ENCODE measurements at places on chromosomes 7 and 10. TPM values are rescaled to one million over a fixed set of nuclear protein-coding genes. Genes with fewer than 3 reads are reported as not detected.
A peak's percentile ranks its signal among the peaks of the same experiment; 100 is the strongest.

The AKR1E2 gene
- total RNA-seq, result 16.2 TPM

The GLI3 gene
- total RNA-seq, result 9.2 TPM

The HTR7 gene
- 3.5 TPM for total RNA-seq

DNA sequence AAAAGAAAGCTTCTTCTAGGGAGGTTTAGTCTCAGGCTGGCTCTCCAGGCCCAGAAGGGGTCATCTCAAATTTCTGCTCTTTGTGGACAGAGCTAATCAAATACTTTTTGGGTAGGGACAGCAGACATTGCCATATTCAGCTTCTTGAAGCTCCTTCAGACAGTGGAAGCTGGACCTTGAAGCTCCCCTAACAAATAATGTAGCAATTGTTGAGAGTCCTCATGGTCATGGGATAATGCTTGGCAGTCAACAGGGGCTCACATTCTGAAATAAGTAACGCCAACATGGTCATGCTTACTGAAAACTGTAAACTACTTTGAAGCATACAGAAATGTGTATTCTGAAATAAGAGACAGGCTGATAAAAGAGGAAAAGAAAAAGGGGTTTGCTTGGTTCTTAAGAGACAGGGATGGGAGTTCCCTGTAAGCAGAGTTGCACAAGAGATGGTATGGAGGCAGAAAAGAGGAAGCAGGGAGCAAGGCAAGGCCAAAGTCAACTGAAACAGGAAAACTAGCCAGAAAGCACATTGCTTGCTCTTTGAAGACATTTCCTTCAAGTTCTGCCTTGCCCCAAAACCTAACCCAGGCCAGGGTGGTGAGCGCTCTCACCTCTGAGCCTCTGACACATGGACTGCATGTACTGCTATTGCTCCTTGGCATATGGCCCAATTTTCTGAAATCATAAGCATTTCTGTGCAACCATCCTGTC is 53.1 kb upstream of the KMT2E start:
- peak; percentile 66 for DNase-seq
- H3K27ac ChIP-seq, result peak overlapping the region; percentile 45
- H3K4me3 ChIP-seq, result no peak overlapping the region
- peaks cover 6% of the 10 kb centered on the region for H3K4me1 ChIP-seq
- H3K27me3 ChIP-seq, result no peaks in the 10 kb centered on the region

DNA sequence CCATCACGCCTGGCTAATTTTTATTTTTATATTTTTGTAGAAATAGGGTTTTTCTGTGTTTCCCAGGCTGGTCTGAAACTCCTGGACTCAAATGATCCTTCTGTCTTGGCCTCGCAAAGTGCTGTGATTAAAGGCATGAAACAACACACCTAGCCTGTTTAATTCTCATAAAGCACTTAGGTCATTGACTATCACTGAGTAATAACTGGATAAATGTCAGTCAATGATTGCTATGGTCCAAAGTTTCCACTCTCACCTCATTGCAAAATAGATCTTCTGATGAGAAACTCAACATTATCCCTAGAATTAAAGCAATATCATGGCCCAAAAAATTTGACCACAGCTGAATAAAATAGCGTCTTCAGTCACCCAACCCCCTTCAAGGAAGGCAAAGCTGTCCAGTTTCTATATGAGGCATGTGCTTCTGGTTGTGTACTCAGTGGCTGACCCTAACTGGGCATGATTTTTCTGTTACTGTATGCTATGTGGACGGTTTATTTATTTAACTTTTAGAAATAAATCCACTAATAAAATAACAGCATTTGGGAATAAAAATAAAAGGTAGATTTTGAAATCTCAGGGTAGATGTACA is 86.5 kb upstream of the LRRN3 start:
- no peak for DNase-seq
- no peak overlapping the region for H3K4me3 ChIP-seq
- H3K36me3 ChIP-seq, result no peaks in the 10 kb centered on the region
- H3K4me1 ChIP-seq, result no peaks in the 10 kb centered on the region

DNA sequence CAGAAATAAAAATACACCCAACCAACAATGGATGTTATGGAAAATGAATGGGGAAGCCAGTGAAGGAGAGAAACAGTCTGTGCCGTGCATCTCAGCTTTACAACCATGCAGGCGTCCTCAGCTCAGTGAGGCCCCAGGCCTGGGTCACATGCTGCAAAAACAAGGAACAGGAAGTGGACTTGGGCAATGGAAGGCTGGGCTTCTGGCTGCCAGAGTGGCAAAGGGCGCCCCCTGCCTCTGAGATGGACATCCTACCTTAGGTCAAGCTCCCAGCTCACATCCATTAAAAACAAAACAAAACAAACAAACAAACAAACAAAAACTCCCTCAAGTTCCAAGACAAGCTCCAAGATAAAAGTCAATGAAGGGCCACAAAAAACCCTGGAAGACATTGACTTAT is 54.7 kb upstream of the AFAP1L2 start:
- no peak overlapping the region for H3K4me3 ChIP-seq
- H3K27ac ChIP-seq, result no peak overlapping the region
- no peaks in the 10 kb centered on the region for H3K27me3 ChIP-seq
- DNase-seq, result no peak
- H3K4me1 ChIP-seq, result no peaks in the 10 kb centered on the region

DNA sequence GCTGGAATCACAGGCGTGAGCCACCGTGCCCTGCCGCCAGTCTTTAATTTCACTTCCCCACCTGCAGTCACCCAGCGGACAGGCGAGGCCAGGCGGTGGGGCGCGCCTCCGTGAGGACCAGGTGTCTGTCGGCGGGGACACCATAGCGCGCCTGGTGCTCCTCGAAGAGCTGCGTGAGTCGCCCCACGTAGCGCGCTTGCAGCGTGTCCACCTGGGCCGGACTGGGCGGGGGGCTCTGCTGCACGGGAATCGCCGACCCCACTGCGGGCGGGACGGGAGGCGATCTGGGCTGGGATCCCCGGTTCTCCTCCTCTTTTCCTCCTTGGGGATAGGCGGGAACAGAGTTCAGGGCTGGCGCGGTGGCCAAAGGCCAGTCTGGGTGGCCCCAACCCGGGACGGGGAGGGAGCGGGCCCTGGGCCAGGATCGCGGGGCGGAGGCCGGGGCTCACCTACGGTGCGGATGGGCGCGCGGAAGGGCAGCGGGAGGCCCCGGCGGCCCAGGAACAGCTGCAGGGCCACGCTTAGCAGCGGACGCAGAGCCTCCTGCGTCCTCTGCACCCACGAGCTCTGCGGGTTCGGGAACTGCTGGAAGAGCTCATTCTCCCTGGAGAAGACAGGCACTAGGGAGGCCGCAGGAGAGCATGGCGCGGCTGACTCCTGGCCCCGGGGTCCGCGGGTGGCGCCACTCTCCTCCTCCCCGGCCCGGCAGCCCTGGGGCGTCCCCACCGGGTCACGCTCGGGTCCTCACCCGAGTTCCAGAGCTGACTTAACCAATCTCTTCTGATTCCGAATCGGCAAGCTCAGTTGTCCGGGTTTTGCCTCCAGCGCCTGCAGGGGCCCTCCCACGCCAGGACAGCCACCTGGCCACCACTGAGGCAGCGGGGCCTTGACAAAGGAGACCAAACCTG is 1.1 kb upstream of the MOGAT3 start:
- no peak overlapping the region for H3K27ac ChIP-seq
- H3K4me1 ChIP-seq, result peaks cover 5% of the 10 kb centered on the region
- DNase-seq, result no peak
- no peaks in the 10 kb centered on the region for H3K36me3 ChIP-seq

- DNase-seq, result no peak
- H3K4me3 ChIP-seq, result no peak overlapping the region
- H3K36me3 ChIP-seq, result no peaks in the 10 kb centered on the region
- no peaks in the 10 kb centered on the region for H3K4me1 ChIP-seq
Observed at GRCh38 chr7:130279906-130280305, 13.1 kb upstream of the CPA4 start.

DNA sequence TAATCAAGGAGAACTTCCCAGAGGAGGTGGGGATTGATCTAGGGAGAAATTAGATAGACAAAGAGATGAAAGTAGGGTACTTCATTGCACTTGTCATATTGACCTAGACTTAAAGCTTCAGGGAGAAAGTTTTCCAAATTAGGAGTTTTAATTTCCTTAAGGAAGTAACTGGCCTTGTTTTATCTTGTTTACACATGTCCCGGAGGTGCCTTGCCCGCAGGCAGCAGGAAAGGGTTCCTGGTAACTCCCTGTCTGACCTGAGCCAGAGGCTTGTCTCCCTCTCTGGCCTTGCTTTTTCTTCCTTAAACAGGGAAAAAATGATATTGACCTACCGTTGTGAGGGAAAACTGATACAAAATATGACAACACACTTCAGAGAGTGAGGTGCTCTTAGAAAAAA is 181.6 kb downstream of the EVX1 start:
- H3K36me3 ChIP-seq, result no peaks in the 10 kb centered on the region
- H3K27me3 ChIP-seq, result no peaks in the 10 kb centered on the region
- H3K4me1 ChIP-seq, result no peaks in the 10 kb centered on the region
- peak; percentile 54 for DNase-seq
- no peak overlapping the region for H3K4me3 ChIP-seq

GRCh38 chr10:9635691-9636090 is 1382.0 kb upstream of the CELF2 start:
- DNase-seq, result no peak
- H3K4me3 ChIP-seq, result no peak overlapping the region
- H3K4me1 ChIP-seq, result no peaks in the 10 kb centered on the region
- H3K27me3 ChIP-seq, result no peaks in the 10 kb centered on the region
- no peaks in the 10 kb centered on the region for H3K36me3 ChIP-seq

DNA sequence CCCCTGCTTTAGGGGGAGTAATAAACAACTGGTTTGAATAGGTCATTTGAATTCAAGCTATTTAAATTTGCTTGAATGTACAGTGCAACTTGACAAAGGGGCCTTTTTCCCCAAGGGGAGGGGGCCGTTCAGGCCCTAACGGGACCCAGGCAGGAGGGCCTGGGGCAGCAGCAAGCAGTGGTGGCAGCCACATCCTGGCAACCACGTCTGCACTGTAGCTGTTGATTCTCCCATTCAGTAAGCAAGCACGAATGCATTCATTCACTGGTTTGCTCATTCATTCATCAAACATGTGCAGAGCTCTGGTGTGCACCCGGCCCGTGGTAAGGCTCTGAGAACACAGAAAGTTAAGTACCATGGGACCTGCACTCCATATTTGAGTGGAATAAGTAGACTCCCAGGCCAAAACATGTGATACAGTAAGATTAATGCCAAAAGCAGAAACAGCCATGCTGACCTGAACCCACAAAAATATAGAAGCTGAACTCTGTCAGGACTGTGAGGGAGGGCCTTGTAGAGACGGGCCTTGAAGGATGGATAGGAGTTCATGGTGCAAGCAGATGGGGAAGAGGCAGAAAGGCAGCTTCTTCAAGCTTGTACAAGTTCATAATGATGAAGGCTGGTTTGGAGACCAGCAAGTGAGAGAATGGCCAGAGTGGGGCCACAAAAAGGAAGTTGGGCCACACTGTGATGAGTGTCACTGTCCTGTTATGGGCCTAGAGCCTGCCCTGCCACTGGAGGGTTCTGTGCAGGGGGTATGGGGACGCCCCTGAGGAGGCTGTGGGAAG is 29.3 kb upstream of the C10orf53 start:
- no peaks in the 10 kb centered on the region for H3K36me3 ChIP-seq
- H3K4me3 ChIP-seq, result no peak overlapping the region
- DNase-seq, result no peak
- H3K4me1 ChIP-seq, result no peaks in the 10 kb centered on the region
- H3K27ac ChIP-seq, result no peak overlapping the region

- no peaks in the 10 kb centered on the region for H3K4me1 ChIP-seq
- no peaks in the 10 kb centered on the region for H3K36me3 ChIP-seq
- peaks cover 56% of the 10 kb centered on the region for H3K27me3 ChIP-seq
- DNase-seq, result peak; percentile 48
- H3K27ac ChIP-seq, result no peak overlapping the region
Observed at GRCh38 chr10:129971381-129972144, 7.5 kb upstream of the EBF3 start.

DNA sequence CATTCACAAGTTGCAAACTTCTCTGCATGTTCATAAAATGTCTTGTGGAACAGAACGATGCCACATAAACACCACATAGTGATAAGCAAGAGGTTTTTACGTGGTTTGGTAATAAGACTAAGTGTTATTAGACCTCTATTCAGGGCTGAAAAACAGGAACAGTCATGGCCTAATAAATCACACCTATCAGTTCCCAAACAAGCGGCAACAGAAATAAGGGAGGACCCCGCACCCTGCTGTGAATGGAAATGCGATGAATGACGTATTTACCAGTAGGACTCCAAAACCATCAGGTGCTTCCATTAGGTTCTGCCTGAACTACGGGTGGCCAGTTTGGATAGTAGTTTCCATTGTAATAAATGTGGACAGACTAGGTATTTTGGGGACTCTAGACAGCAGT is 129.1 kb downstream of the TAX1BP1 start:
- no peaks in the 10 kb centered on the region for H3K27me3 ChIP-seq
- no peak overlapping the region for H3K4me3 ChIP-seq
- no peaks in the 10 kb centered on the region for H3K4me1 ChIP-seq
- H3K27ac ChIP-seq, result no peak overlapping the region

- no peak overlapping the region for H3K4me3 ChIP-seq
- no peaks in the 10 kb centered on the region for H3K27me3 ChIP-seq
- peak; percentile 61 for DNase-seq
Observed at GRCh38 chr10:92757066-92757710, 67.4 kb downstream of the HHEX start.

- H3K27ac ChIP-seq, result no peak overlapping the region
- no peak for DNase-seq
- no peaks in the 10 kb centered on the region for H3K4me1 ChIP-seq
- H3K4me3 ChIP-seq, result no peak overlapping the region
- no peaks in the 10 kb centered on the region for H3K36me3 ChIP-seq
Observed at GRCh38 chr10:123743441-123744223, 77.5 kb downstream of the GPR26 start.

- no peak overlapping the region for H3K27ac ChIP-seq
- no peaks in the 10 kb centered on the region for H3K36me3 ChIP-seq
- H3K4me1 ChIP-seq, result no peaks in the 10 kb centered on the region
Observed at GRCh38 chr10:97740613-97741012, 3.7 kb downstream of the ZFYVE27 start.

- no peaks in the 10 kb centered on the region for H3K36me3 ChIP-seq
- DNase-seq, result no peak
- H3K4me1 ChIP-seq, result no peaks in the 10 kb centered on the region
- no peak overlapping the region for H3K27ac ChIP-seq
Observed at GRCh38 chr10:13311177-13311575, 11.3 kb upstream of the PHYH start.

DNA sequence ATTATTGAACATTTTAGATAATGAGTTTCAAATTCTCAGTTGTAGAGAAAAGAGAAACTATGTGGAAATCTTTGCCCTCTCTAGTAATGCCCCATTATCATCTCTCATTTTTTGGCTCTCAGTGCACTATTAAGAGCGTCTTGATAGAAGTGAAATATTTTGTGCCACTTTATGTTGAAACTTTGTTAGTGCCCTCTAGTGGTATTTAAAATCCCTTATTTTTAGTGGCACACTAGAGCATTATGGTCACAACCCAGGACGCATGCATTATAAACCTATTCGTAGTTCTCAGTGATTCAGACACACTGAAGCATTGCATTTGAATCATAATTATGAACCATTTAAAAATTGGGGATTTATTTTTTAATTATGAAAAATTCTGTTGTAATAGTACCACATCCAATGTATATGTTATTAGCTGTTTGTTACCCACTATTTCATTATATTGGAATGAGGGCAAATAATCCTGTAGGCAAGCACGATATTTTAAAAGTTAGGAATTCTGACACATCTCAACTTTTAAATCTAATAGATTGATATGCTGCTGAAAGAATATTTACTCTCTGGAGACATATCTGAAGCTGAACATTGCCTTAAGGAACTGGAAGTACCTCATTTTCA is 21.9 kb downstream of the PDCD4 start:
- H3K27me3 ChIP-seq, result no peaks in the 10 kb centered on the region
- no peak overlapping the region for H3K4me3 ChIP-seq
- DNase-seq, result no peak
- H3K27ac ChIP-seq, result no peak overlapping the region
- no peaks in the 10 kb centered on the region for H3K36me3 ChIP-seq

Measured in prostate gland (tissue), 2 donors.